D721Med (cell line): ENCODE measurements at places on chromosomes 1 and 21.

GRCh38 chr1:28439320-28439719 lies 66.5 kb upstream of the RCC1 start:
- DNase-seq = no peak

DNA sequence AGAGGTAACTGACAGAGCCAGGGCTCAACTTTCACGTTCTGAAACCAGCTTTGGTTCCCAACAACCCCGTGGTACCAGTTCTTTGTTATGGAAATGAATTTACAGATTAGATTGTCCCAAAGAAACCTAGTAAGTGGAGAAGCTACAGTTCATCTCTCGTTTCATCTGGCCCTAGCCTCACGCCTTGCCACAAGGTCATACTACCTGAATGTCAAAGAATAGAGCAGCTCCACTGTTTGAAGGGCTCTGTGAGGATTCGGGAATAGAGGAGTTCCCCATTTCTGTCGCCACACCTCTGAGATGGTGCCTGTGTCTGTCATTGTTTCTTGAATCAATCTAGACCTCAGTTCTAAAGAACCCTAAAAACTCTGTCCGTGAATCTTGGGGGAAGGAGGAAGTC lies 15.0 kb upstream of the CDC42 start:
- no peak for DNase-seq

- no peak for DNase-seq
Measured at GRCh38 chr1:114152508-114153260, 985 bp downstream of the SYT6 start.

GRCh38 chr21:15199414-15200383 lies 134.9 kb upstream of the NRIP1 start:
- no peak for DNase-seq

DNA sequence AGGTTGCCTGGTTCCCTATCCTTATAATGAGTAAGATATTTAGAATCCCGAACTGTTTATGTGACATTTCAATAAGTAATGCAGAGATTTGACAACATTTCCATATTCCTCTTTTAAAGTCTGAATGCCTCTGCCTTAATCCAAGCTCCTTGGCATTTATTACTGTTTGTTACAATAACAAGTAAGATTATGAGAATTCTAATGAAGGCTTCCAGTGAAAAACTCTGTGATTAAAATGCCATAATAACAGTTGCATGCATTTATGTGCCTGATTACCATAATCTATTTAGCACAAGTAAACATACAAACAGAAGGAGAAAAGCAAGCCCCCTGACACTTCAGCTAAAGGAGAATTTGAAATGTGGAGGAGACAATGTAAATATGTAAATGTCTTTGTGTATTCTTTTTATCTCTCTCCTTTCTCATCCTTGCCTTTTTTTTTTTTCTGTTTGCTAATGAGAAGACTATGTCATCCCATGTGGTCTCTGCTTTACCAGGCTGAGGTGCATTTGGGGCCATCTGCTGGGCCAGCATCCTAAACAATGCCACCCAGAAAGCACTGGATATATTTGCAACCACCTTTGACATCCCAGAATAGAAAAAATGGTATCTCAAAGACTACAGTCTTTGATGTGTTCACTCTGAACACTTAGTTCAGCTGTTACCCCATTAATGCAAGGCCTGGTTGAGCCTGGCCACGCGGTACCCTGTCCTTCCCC lies 17.2 kb upstream of the OLIG2 start:
- DNase-seq = no peak

GRCh38 chr1:111852261-111852721 lies 96.6 kb downstream of the DDX20 start:
- peak; percentile 31 for DNase-seq

GRCh38 chr21:39604951-39605350 lies 7.8 kb upstream of the B3GALT5 start:
- DNase-seq = no peak

DNA sequence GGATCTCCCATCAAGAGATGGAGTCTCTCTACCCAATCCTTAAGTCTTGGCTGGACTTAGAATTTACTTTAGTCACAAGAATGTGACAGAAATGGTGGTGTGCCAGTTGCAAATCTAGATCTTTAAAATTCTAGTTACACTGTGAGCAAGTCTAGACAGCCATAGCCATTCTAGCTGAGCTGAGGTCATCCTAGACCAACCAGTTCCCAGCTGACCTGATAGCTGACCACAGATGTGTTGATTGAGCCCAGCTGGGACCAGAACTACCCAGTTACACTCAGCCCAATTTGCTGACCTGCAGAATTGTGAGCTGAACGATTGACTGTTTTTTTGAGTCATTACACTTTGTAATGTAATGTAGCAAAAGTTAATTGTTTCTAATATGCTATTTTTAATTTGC lies 251.8 kb downstream of the ADGRL2 start:
- no peak for DNase-seq

DNA sequence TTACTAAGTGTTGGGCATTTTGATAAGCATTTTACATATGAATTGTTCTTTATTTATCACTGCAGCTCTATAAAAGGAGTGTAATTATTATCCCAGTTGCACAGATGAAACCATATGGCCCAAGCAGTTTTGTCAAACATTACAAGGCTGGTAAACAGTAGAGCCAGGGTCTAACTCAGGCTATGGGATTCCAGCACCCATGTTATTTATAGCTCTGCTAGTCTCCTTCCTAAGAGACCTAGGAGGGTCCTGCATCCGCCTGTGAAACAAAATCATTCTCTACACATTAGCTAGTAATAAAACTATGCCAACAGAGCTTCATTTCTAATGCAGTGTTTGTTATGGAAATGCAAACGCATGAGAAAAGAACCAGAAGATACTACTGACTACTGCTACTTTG lies 58.6 kb downstream of the IL23R start:
- no peak for DNase-seq

DNA sequence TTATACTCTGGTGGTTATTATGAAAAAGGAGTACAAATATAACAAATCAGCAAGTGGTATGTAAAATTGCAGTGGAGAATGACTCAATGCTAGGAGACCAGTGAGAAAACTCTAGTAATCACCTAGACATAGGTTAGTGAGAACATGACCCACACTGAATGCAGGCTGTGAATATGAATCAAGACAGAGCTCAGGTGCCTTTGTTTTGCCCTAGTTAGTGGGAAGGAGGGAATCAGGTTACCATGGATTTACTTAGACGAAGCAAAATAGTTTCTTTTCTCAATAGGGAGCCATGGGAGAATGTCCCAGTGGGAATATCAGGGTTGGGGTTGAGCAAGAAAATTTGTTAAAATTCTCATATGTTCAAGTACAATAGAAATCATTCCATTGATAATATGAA lies 10.6 kb upstream of the GCLM start:
- DNase-seq = no peak

- DNase-seq = no peak
Measured at GRCh38 chr1:217393896-217394295, 237.0 kb downstream of the GPATCH2 start.

- peak; percentile 71 for DNase-seq
Measured at GRCh38 chr1:234111458-234112142, 207.1 kb downstream of the SLC35F3 start.

DNA sequence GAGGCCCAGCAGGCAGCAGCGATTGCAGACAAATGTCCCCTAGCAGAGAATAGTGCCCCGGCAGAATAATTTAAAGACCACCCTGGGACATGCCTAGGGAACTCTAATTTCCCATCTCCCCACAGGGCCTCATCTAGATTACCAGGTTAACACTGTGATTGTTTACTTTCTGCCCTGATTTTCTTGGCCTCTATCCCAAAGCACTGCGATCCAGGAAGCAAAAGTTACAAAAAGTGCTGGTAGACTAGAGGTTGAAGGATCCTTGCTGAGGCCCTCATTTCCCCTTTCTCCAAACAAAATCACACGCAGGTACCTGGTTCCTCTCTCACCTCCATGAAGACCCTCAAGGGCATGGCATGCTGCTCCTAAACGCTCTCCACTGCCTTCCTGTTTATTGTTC lies 229.7 kb downstream of the C1orf94 start:
- DNase-seq = no peak

GRCh38 chr1:199678771-199679170 lies 348.7 kb upstream of the NR5A2 start:
- DNase-seq = no peak

DNA sequence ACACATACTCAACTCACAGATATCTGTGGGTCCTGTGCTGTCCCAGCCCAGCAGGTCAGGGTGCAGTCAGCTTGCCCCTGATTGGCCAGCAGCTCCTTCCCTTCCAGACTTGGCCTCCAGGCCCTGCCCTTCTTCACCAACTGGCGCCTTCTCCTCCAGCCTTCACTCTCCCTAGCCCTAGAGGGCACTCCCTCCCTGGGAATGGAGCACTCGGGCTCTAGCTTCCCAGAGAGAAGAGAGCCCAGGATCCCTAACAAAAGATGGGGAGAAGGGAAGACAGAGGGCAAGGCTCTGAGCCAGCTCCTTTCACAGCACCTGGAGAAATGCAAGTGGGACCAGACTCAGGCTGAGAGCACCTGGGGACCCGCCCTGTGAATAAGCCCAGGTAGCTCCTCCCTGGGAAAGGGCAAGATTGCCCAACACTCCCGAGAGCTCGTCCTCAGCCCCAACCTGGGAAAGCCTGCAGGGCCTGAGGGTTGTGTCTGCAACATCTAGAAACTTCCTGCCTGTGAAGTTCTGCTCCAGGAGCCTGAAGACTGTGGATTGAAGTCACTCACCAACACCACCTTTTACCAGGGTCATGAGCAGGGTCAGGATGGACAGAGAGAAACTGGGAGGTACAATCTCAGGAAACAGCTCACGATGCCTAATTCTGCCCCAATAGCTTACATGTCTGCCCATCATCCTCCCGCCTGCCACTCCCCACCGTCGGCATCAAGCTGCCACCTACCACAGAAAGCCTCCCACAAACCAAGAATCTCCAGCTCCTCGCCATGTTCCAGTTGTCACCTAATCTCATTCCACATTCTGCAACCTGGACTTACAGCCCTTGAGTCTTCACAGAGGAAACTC lies at the start of gene PGLYRP4:
Gene PGLYRP4, minus strand, starts transcription at position 331 of the 852 bp plus-strand sequence. CDS start 909 bp downstream, outside the sequence.
- no peak for DNase-seq

- no peak for DNase-seq
Measured at GRCh38 chr1:242016479-242016878, 17.6 kb upstream of the MAP1LC3C start.

- DNase-seq = no peak
Measured at GRCh38 chr21:36396325-36396724, 11.1 kb downstream of the CHAF1B start.

DNA sequence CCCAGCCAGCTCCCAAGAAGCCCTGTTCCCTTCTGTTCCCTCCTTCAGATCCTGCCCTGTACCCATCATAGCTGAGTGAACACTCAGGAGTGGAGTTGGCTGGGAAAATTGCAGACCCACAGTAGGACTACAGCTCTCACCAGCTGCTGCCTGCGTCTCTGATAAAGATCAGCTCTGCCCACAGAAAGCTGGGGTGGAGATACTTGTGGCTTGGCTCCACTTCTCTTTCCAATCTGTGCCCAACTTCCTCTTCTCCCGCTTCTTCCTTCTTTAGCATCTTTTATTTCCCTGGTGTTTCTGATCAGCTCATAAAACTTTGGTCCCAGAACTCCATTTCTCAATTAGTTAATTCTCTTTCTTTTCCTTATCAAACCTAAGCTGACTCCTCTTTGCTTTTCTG lies 5.5 kb upstream of the CD1A start:
- DNase-seq = no peak

DNA sequence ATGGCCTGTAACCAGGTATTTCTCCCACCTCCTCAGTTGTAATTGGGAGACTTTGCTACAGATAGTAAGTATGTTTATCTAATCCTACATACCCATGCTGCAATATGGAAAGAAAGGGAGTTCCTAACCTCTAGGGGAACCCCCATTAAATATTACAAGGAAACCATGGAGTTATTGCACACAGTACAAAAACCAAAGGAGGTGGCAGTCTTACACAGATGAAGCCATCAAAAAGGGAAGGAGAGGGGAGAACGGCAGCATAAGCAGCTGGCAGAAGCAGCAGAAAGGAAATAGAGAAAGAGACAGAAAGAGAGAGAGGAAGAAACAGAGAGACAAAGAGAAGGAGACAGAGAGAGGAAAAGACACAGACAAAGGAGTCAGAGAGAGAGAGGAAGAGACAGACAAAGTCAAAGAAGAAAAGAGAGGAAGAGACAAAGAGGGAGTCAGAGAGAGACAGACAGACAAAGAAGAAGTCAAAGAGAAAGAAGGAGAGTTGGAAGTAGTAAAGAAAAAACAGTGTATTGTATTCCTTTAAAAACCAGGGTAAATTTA lies 142.9 kb downstream of the FASLG start:
- DNase-seq = no peak

DNA sequence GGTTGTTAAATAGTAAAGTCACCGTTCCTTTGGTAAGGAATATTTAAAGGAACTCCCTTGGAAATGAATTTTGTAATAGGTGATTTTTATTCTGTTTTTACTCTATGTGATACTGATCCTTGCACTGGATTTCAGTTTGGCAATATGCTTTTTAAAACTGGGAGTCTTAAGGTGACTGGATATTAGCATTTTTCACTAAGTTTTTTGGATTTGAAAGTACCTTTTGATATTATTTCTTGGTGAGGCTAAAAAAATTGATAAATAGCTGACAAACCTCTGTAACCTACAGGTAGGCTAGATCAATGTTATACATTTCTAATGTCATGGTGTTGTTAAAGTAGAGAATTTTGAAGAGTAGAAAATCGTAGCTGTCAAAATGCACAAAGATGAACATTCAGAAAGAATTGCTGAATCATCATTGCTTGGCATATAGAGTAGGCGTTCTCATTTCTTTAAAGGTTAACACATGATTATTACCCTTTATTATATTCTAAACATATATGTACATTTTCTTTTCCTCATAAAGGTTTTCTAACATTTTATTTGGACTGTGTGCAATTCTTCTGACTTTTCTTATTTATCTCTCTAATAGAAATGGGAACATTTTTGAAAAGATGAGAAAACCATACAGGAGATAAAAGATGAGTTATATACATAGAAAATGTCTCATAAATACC lies 1.5 kb upstream of the DNAJB4 start:
- no peak for DNase-seq

GRCh38 chr1:230820568-230820967 lies 47.8 kb downstream of the C1orf198 start:
- DNase-seq = no peak

DNA sequence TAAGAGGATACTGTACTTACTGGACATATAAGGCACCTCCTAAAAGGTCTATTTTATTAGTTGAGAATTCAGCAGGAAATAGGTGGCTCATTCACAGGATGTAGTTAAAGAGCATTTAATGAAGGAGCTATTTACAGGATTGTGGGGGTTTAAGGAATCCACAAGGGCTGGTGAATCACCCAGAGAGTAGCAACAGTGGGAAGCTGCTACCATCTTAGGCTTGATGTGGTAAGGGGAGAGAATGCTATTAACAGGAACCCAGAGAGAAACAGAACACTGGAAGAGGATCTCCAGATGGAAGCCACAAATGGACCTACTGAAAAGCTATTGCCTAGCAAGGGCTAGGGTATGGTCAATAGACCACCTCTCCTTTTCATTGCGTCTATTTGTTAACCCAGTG lies 52.0 kb upstream of the COL11A1 start:
- no peak for DNase-seq
